ENCODE measurements at places on chromosomes 5 and 9. TPM values are rescaled to one million over a fixed set of nuclear protein-coding genes. Genes with fewer than 3 reads are reported as not detected.

- DNase-seq, result no peak
These were observed 89.7 kb downstream of the DROSHA start for GRCh38 chr5:31442058-31442745.

DNA sequence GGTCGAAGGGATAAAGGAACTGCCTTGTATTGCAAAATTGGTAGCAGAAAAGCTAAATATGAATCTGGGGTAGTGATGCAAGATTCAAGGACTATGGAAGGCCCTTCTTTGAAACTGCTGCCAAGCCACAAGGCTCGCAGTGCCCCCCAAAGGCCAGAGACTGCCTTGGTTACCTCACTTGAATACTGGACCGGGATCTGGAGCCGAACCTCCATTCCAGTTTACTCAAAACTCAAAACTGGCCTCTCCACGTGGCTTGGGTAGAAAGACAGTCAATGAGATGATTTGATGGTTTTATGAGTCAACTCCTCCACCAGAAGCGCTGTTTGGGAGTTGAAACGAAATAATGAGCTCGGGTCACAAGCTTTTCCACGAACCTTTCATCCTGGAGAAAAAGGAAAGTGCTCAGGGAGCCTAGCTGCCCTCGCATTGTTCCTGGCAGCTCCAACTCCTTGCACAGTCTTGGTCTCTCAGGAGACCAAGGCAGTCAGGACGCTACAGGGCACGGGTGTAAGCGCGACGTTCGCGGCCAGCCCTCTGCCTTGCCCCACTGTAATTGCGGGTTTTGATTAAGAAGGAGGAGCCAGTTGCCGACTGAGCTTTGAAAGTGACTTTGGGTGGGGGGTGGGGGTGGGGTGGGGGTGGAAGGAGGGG lies 2.8 kb downstream of the ST8SIA4 start:
- peak; percentile 44 for DNase-seq

DNA sequence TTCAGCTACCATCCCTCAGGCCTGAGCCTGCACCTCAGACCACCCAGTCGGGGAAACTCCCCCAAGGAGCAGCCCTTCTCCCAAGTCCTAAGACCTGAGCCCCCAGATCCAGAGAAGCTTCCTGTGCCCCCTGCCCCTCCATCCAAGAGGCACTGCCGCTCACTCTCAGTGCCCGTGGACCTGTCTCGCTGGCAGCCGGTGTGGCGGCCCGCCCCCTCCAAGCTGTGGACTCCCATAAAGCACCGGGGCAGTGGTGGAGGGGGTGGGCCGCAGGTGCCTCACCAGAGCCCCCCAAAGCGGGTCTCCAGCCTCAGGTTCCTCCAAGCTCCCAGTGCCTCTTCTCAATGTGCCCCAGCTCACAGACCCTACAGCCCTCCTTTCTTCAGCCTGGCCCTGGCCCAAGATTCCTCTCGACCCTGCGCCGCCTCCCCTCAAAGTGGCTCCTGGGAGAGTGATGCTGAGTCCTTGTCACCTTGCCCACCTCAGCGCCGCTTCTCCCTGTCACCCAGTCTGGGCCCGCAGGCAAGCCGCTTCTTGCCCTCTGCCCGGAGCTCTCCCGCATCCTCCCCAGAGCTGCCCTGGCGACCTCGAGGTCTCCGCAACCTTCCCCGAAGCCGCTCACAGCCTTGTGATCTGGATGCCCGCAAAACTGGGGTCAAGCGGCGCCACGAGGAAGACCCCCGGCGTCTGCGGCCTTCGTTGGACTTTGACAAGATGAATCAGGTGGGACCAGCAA lies 7.0 kb downstream of the FAM53C start:
- DNase-seq, result no peak

DNA sequence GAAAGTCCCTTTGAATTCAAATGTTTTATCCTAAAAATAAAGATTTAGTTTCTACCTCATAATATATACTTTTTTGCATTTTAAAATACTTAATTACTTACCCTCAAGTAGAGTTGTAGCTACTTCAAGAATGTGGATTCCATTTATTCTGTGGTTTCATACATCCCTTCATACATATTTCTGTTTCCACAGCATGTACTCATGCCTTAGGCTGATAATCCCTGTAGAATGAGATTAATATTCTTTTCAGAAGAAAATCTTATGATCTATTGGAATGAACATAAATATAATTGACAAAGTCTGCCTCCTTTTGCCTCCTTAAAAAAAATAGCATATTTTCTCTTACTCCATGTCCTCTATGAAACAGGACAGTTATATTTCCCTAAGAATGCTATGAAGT lies 465.7 kb downstream of the DTWD2 start:
- DNase-seq, result no peak

DNA sequence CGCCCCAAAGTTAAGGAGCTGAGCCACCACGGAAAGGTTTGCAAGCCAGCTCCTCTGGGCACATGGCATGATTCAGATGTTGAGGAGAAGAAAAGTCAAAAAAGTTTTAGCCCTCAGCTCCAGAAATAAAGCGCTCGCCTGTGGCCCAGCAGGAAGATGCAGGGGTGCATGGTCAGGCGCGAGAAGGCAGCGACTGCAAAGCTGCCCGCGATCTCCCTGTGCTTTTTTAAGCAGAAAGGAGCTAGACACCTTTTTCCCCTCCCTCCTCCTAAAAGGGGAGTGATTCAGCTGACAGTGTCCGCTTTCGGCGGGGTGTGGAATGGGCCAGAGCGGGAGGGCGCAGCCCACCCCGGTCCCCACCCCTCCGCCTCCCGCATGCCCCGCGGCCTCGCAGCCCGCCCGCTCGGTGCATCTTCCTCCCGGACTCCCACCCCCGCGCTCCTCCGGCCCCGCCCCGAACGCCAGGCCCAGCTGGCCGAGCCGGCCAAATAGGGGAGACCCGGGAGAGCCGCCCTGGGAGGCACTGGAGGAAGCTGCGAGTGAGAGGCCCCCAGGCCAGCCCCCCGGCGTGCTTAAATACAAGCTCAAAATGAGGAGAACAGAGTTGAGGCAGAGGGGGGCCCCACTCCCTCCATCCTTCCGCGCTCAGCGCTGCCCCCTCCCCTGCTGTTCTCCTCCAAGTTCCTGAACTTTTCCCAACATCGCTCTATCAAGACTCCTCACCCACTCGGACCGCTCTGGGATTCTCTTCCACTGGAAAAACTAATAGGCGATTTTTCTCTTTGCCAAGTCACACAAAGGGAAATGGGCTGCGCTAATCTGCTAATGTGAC lies at the start of gene ADAMTS12:
TSS of gene ADAMTS12 (minus strand) at position 203 of the 832 bp plus-strand sequence. CDS start at position 69, 134 bp downstream.
- no peak for DNase-seq

DNA sequence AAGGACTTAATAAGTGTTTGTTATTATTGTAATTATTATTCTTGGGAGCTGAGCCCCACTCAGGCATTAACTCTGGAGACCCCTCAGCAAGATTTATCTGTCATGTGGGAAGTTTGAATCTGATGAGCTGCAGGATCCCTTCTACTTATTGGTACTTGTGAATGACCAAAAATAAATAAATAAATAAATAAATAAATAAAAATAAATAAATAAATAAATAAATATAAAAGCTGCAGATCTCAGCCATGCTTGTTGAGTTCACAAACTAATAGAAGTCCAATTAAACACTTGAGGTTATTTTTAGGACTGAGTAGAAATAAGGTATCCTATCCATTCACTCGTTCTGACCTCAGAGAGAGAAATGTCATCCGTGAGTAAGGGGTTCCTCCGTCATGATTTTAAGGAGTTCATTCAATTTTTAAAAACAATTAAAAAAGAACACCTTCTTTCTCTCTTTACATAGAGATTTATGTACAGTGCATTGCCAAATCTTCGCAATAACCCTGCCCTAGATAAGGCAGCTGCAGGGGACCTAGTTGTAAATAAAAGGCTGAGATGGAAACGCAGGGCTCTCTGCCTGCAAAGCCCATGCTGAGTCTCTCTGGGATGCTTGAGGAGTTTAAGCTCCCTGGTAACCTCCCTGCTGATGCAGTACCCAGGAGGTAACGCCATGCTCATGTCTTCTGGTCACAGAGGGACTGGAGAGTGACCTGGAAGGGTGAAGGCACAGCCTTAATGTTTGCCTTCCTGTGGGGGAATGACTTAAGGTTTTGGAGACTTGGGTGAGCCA lies 1.2 kb downstream of the EFCAB9 start:
- DNase-seq, result no peak

DNA sequence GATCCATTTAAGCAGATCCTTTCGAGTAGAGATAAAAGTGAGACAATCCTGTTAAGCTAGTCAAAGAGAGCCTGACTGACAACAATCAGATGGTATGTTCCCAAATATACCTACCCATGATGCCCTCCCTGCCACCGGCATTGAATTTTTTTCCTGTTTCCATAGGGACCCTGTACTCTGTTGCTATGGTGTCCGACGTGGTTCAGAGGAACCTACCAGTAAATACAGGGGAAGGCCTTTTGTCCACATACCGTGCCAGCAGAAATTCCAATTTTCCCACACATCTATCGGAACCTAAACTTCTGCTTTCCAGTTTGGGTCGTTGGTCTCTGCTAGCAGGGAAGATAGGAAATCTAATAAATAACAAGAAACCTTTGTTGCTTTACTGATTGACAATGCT lies 64.7 kb downstream of the MEGF10 start:
- DNase-seq, result no peak

DNA sequence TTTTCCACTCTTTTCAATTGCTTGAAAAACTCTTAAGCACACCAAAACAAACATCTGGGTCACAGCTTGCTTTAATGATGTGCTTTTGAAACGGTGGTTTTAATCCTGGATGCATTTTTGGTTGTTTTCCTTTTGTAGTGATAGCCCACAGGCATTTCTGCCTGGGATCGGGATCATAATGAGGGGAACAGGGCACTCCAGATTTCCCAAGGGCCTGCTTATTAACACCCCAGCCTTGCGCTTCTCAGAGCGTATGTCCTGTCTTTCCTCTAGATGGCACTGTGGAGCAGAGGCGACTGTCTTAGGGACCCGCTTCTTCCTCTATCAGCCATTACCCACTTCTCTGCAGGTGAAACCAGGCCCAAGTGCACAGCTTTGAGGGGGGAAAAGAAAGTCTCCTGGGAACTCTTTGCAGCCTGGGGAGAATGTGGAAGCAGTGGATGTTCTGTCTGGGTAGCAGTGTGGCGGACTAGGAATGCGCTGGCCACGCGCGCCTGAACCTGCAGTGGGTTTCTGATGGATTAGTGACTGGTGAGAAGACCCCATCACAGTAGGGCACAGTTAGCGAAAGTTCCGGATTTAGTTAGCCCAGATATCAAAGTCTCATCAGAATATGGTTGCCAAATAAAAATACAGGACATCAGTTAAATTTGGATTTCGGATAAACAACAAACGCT lies 190.1 kb downstream of the GNA14 start:
- DNase-seq, result peak; percentile 34

DNA sequence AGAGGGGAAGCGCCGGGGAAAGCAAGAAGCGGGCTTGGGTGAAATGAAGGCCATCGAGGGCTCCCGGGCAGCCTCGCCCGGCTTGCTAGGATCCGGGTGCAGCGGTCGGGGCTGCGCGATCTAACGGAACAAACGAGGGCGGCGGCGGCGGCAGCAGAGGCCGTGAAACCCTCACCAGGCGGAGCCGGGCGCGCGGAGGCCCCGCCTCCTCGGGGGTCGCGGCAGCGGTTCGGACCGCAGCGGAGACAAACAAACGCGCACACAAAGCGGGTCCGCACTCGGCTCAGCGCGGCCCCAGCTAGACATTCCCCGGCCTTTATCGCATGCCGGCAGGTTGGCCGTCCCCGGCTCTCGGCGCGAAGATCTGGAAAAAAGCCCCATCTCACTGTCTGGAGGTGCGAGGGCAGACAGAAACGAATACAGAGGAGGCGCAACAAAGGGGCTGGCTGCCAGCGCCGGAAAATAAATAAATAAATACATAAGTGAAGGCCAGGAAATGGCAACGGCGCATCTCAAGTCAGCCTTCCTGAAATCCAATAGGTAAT lies 10.5 kb upstream of the TRIM36 start:
- no peak for DNase-seq

DNA sequence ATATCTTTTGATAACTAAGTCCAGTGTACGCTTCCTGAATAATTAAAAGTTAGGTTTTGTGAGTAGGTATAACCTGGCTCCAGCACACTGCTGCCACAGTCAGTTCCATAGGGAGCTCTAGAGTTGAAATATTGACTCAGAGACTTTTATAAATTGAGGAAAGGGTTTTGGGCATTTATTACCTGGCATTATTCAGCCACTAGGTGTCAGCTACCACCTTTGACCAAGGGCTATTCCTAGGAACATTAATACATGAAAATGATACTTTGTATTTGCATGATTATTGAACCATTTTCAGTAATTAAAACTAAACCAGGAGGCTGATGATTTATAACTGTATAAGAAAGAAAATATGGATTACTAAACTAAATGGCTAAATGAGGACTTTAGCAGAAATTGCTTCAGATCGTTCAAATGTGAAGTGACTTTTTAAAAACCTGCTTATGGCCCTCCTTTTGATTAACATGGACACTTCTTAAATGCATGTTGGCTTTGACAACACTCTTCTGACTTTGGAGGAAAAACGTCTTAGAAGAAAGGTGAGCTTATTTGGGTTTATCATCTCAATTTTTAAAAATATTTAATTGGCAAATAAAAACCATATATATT lies 83.0 kb downstream of the SMC2 start:
- DNase-seq, result peak; percentile 7

DNA sequence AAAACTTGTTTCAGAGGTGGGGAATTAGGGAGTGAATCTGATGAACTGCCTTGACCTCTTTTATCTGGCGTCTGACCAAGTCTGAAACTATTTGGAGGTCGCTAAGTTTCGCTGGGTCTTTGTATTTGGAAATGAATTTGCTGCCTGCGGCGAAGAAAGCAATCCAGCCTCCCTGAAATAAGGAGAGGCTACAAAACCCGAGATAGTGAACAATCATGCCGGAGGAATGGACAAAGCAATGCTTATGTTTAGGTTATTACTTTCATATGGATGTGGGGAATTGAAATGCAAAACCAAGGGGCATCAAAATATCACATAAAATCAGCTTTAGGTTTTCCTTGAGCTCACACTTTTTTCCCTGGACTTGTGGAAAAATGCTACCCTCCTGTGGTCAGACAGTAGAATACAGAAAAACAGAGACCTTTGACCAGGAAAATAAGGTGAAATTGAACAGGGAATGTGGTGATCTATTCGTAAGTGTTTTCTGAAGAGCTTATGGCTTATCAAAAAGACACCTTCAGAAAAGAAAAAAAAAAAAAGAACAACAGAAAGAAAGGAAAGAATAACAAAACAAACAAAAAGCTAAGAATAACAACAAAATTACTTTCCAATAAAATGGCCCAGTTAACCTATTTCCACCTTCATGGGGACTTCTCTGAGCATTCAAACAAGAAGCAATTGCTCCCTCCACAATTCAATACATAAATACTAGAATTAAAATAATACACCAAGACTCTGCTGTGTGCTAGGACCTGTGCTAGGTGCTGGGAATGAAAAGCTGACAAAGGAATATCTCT lies 68.6 kb upstream of the DPYSL3 start:
- DNase-seq, result no peak

Gene COX7C
- 502 TPM for total RNA-seq

Gene TAS2R1
- total RNA-seq, result 0.82 TPM

Gene IL17B
- total RNA-seq, result not detected

Gene EPB41L4B
- total RNA-seq, result 16.3 TPM

Data from Caco-2 (cell line).